Epithelial cell of proximal tubule (primary cell): ENCODE measurements at places on chromosomes 13 and 19.

- DNase-seq, result no peak
Measured at GRCh38 chr13:110450941-110451730, 110.4 kb downstream of the RAB20 start.

- no peak for DNase-seq
Measured at GRCh38 chr19:10291554-10292205, 1.9 kb downstream of the ICAM5 start.

DNA sequence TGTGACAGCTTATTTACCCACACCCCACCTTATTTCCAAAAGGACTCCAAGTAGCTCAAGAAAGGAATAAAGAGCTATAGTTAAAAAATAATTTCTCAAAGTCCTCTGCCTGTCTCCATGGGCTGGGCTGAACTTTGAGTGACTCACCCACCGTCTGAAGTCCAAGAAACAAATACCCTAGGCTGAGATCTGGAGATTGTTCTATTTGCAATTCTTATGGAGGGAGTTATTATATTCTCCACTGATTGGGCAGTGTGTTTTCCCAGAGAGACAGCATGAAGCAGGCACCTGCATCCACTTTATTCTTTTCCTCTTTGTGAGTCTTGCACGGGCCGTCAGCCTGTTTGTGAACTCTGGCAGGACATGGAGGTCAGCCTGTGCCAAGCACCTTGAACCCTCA is 63.2 kb downstream of the SHISA2 start:
- DNase-seq, result no peak

DNA sequence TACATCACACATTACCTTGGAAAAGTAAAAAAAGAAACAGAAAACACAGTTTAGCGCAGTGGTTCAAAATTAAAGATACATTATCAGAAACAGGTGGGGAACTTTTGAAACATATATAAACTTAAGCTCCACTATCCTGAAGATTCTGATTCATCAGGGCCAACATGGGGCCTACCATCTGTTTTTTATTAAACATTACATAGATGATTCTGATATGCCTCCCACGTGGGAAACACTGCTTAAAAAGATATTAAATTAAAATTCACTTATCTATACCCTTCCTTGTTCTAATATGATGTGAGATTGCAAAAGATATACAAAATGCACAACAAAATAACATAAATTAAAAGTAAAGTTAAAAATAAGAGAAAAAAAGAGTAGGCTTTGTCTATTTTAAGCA is 125.0 kb downstream of the VWA8 start:
- DNase-seq, result no peak

DNA sequence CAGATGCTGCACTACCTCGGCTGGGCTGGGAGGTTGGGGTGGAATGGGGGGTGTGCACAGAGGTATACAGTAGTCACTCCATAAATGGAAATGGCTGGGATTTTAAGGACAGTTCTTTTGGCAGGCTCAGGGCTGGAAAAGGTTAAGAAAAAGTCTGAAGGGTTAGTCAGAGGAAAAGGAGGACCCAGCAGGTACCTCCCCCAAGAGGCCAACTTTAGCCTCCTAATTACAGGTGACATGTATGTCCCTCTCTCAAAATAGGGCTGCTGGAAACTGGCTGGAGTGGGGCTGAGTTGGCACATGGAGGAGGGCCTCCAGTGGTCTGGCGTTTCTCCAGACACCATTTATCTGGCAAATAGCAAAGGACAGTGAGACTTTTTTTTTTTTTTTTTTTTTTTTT is 994 bp downstream of the CCDC194 start:
- DNase-seq, result no peak

GRCh38 chr13:41463838-41464602 is 6.7 kb downstream of the RGCC start:
- DNase-seq, result no peak

DNA sequence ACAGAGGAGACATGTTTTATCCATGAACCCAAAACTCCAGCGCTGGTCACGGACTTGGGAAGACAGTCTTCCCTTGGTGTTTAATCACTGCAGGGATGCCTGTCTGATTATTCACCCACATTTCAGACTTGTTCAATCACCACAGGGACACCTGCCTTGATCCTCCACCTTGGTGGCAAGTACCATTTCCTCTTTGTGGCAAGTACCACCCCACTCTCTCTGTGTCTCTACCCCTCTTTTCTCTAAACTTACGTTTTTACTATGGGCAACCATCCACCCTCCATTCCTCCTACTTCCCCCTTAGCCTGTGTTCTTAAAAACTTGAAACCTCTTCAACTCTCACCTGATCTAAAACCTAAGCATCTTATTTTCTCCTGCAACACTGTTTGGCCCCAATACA is 16.8 kb downstream of the ZNF83 start:
- DNase-seq, result no peak

GRCh38 chr13:93226065-93226622 is 463 bp upstream of the GPC6 start:
- DNase-seq, result no peak

DNA sequence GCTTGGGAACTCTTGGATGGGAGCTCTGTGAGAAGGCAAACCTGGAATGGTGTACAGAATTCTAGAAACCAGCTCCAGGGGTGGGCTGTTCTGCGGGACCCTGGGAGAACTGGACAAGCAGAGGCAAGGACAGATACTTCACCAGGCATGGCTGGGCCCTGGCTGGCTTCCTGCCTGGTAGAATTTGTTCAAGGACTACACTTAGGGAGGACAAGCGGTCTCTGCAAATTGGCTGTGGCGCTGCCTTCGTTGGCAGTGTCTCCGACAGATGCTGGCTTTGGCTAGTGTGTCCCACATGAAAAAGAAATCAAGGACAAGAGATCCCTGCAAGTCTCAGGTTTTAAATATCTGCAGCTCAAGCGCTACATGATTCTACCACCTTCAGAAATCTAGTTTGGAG is 12.4 kb downstream of the CEBPG start:
- DNase-seq, result no peak

- no peak for DNase-seq
Measured at GRCh38 chr13:38707460-38707859, 20.6 kb downstream of the FREM2 start.

DNA sequence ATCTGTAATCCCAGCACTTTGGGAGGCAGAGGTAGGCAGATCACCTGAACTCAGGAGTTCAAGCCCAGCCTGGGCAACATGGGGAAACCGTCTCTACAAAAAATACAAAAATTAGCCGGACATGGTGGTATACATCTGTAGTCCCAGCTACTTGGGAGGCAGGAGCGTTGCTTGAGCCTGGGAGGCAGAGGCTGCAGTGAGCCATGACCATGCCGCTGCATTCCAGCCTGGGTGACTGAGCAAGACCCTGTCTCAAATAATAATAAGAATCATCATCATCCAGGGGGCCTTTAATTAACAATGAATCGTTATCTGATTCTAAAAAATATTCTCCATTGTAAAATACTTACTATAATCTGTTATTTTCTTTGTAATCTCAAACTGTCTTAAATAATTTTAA is 283.4 kb downstream of the DACH1 start:
- no peak for DNase-seq

- DNase-seq, result no peak
Measured at GRCh38 chr19:52296400-52296772, 583 bp upstream of the ZNF480 start.

- no peak for DNase-seq
Measured at GRCh38 chr19:41707502-41707812, 969 bp upstream of the CEACAM5 start.

- DNase-seq, result no peak
Measured at GRCh38 chr13:50629497-50629896, 214.0 kb downstream of the DLEU7 start.

- DNase-seq, result no peak
Measured at GRCh38 chr19:7349961-7350711, 1.4 kb downstream of the ARHGEF18 start.

DNA sequence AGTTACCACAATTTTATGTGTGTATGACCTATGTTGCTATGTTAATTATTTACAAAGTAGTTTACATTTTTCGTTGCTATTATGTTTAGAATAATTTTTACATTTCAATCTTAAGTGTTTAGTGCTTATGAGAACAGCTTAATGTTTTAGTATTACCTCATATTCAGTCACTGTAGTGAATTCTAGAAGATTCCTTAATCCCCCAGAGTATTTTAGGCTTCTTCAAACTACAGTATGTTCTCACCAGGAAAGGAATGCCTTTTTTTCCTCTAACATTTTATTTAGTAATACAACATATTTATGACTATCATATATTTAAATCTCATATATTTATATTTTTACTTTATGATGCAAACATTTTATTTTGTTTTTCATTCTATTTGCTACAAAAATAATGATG is 612.1 kb upstream of the KLHL1 start:
- no peak for DNase-seq

DNA sequence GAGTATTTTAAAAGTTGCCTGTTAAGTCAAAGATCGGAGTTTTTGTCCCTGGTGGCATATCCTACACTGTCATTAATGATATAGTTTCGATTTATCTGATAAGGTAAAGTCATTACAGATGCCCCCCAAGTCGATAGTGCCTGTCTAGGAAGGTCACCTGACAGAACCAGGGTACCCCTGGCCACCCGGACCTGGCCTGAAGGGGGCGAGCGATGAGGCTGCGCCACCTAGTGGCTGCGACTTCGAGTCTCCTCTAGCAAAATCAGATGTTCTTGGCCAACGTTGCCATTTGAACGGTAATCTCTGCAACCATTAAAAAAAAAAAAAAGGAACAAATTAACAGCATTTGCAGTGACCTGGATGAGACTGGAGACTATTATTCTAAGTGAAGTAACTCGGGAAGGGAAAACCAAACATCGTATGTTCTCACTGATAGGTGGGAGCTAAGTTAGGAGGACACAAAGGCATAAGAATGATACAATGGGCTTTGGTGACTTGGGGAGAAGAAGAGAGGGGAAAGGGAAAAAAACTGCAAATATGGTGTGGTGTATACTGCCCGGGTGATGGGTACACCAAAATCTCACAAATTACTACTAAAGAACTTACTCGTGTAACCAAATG is 565.1 kb downstream of the LIG4 start:
- DNase-seq, result no peak

- no peak for DNase-seq
Measured at GRCh38 chr19:38395381-38396114, 7.1 kb downstream of the SPRED3 start.
